ENCODE measurements at places on chromosomes 1 and 21. TPM values are rescaled to one million over a fixed set of nuclear protein-coding genes. Genes with fewer than 3 reads are reported as not detected.

GRCh38 chr1:193070942-193071341, 11.5 kb downstream of the RO60 start:
- no peak for DNase-seq
- H3K27me3 ChIP-seq, result no peaks in the 10 kb centered on the region
- H3K4me1 ChIP-seq, result no peaks in the 10 kb centered on the region
- H3K36me3 ChIP-seq, result no peaks in the 10 kb centered on the region
- no peak overlapping the region for H3K4me3 ChIP-seq

DNA sequence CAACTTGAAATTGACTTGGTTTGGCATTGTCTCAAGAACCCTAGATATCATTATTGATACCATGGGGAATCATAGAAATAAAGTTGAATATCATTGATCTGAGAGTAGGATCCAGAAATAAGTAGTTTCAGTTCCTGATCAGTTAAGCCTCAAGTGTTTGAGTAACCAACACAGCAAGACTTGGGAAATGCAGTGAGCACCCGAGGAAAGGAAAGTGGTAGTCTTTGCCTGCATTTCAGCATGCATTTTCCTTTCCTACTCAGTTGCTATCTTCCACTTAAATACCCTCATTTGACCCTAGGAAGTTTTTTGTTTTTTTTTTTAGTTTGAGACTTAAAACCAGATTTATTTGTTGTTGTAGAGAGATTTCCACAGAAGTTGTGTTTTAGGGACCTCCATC, 18.9 kb downstream of the CLEC20A start:
- no peaks in the 10 kb centered on the region for H3K27me3 ChIP-seq
- no peak overlapping the region for H3K27ac ChIP-seq
- no peak for DNase-seq
- no peaks in the 10 kb centered on the region for H3K36me3 ChIP-seq

DNA sequence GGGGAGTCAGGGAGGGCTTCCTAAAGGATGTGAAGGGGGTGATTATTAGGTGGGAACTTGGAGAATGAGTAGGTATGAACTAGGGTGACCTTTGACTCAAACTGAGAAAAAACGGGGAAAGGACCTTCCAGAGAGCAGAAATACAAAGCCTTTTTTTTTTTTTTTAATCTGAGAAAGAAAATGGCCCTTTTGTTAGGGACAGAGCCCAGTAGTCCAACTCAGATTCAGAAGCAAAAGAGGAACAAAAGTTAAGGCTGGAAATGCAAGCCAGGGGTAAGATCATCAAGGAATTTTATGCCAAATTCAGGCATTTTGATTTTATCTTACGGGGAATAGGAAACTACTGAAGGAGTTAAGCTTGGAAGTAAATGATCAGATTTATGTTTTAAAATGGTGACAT, 96.0 kb upstream of the SMYD2 start:
- H3K36me3 ChIP-seq, result no peaks in the 10 kb centered on the region
- H3K27me3 ChIP-seq, result no peaks in the 10 kb centered on the region
- peaks cover 19% of the 10 kb centered on the region for H3K4me1 ChIP-seq
- H3K4me3 ChIP-seq, result no peak overlapping the region
- no peak for DNase-seq

DNA sequence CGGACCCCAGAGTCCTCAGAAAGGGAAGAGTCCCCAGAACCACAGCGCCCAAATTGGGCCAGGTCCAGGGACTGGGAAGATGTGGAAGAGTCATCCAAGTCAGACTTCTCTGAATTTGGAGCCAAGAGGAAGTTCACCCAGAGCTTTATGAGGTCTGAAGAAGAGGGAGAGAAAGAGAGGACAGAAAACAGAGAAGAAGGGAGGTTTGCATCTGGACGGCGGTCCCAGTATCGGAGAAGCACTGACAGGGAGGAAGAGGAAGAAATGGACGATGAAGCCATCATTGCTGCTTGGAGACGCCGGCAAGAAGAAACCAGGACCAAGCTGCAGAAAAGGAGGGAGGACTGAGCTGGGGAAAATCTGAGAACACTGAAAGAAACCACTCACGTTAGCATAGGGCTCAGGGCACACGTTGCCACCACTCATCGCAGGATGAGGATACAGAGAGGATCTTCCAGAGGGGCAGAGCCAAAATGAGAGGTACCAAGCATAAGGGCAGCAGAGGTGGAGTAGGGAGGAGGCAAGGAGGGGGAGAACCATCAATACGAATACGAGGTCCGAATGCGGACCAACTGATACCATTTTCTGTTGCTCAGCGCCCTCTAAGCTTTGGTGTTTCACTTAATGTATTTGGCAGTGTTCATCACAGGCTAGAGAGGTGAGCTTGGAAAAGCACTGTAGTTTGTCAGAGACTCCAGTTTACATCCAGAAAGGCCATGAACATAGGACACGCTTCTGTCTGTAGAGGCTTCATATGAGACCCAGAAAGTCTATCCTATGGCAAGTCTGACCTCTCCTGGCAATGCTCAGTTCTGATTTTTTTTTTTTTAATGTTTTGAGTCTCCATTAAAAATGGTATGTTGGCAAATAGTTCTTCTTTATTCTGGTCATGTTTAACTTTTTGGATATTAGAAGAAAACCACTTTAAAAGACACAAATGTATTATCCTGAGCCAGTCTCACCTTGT, 34.7 kb downstream of the STYXL2 start:
- H3K27me3 ChIP-seq, result no peaks in the 10 kb centered on the region
- H3K36me3 ChIP-seq, result no peaks in the 10 kb centered on the region
- no peaks in the 10 kb centered on the region for H3K4me1 ChIP-seq
- no peak overlapping the region for H3K27ac ChIP-seq

GRCh38 chr1:172818841-172819527, 160.1 kb downstream of the FASLG start:
- no peak overlapping the region for H3K4me3 ChIP-seq
- no peak for DNase-seq
- no peak overlapping the region for H3K27ac ChIP-seq
- no peaks in the 10 kb centered on the region for H3K4me1 ChIP-seq

GRCh38 chr1:172289448-172289847, 131.0 kb upstream of the C1orf105 start:
- no peak for DNase-seq
- no peak overlapping the region for H3K27ac ChIP-seq
- no peak overlapping the region for H3K4me3 ChIP-seq
- no peaks in the 10 kb centered on the region for H3K27me3 ChIP-seq
- H3K36me3 ChIP-seq, result no peaks in the 10 kb centered on the region

- H3K4me3 ChIP-seq, result no peak overlapping the region
- no peak for DNase-seq
- no peaks in the 10 kb centered on the region for H3K27me3 ChIP-seq
These were observed 5.3 kb upstream of the DPT start for GRCh38 chr1:168734271-168734670.

The CHODL gene
- not detected for total RNA-seq

The TACSTD2 gene
- total RNA-seq, result 25.6 TPM

The LRRC38 gene
- total RNA-seq, result not detected

The ELF3 gene
- 116 TPM for total RNA-seq

The SLC45A1 gene
- total RNA-seq, result 0.44 TPM

The ZSWIM5 gene
- total RNA-seq, result 0.49 TPM

The CFHR4 gene
- not detected for total RNA-seq

The AADACL4 gene
- total RNA-seq, result not detected

Measured in Caco-2 (cell line).